HFFc6 (cell line): ENCODE measurements at places on chromosomes 4 and X. TPM values are rescaled to one million over a fixed set of nuclear protein-coding genes. Genes with fewer than 3 reads are reported as not detected.

Gene GPR119
- total RNA-seq = not detected in 3 replicates

Gene DDIT4L
- 0.34 and 2.7 TPM in 2 replicates for total RNA-seq

Gene GABRQ
- total RNA-seq = not detected in 3 replicates

Gene SOD3
- total RNA-seq = 13.9 to 19.0 TPM (median 18.0 TPM) in 3 replicates

Gene DMP1
- not detected in 3 replicates for total RNA-seq

Gene SLC2A9
- total RNA-seq = 1.3 to 1.6 TPM (median 1.5 TPM) in 3 replicates

Gene MSMO1
- 23.8 and 27.4 TPM in 2 replicates for total RNA-seq

Gene TKTL2
- not detected in 3 replicates for total RNA-seq

DNA sequence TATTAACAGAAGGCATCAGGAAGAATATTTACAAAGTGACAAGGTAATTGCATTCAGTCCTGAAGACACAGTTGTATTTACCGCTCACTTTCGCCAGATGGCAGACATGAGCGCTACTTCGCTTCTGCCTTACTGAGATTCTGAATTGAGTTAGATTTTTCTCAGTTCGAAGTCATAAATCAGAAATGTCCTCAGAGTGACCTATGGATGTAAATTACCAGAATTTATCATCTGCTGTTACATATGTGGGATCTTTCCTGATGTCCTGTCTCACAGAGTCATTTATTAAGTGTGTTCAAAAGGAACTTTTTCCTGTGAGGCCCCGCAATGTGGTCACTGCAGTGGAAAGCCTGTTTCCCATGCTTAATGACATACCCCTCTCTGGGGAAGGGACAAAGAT lies 97.3 kb upstream of the DCLK2 start:
- H3K4me3 ChIP-seq = no peak overlapping the region
- no peaks in the 10 kb centered on the region for H3K27me3 ChIP-seq
- peaks cover 30% of the 10 kb centered on the region for H3K4me1 ChIP-seq
- H3K27ac ChIP-seq = no peak overlapping the region
- DNase-seq = peak; percentile 39

GRCh38 chr4:154779362-154779947 lies 1.6 kb upstream of the RBM46 start:
- DNase-seq = peak; percentile 19
- H3K27ac ChIP-seq = no peak overlapping the region
- H3K27me3 ChIP-seq = no peaks in the 10 kb centered on the region; the same call in 1 of the 2 replicates
- H3K4me1 ChIP-seq = no peaks in the 10 kb centered on the region
- H3K36me3 ChIP-seq = no peaks in the 10 kb centered on the region

DNA sequence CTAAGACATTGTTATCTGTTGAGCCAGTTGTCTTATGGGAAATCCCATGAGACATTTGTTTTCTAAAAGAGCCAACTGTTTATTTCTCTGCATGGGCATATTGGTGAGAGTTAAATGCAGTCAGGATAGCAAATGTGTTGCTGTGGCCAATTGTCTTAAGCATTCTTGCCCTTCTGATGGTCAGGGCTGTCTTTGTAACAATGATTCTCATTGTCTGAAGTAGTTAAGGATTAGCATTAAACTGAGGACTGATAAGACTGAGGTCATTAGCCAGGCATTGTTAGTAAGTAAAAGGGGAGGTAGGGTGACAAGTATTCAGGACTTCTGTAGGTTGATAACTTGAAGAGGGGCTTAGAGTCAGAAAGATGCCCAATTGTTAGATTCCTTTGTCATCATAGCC lies 11.2 kb upstream of the MORF4L2 start:
- no peaks in the 10 kb centered on the region; the same call in none of the 2 replicates for H3K27me3 ChIP-seq
- no peak for DNase-seq
- H3K4me3 ChIP-seq = no peak overlapping the region
- no peaks in the 10 kb centered on the region for H3K4me1 ChIP-seq
- H3K36me3 ChIP-seq = peaks cover 4% of the 10 kb centered on the region

GRCh38 chr4:164591666-164592065 lies 162.3 kb upstream of the SMIM31 start:
- no peak overlapping the region for H3K27ac ChIP-seq
- H3K4me3 ChIP-seq = no peak overlapping the region
- no peaks in the 10 kb centered on the region for H3K36me3 ChIP-seq
- no peaks in the 10 kb centered on the region for H3K4me1 ChIP-seq

DNA sequence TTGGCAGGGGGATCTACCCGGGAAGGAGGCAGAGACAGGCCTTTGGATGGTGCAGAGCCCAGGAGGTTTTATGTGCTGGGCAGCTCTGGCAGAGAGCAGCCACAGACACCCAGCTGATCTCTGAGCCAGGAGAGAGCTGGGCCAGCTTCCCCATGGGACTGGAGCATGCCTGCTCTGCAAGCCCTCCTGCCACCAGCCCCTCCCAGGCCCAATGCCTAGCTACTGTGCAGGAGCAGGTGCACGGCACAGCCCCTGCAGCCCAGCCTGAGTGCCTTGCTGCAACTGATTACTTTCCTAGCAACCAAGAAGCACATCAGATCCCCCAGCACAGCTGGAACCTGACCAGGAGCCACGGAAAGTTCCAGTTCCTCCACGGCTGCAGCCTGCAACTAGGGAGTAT lies 57.8 kb upstream of the BEND2 start:
- no peak overlapping the region for H3K4me3 ChIP-seq
- no peaks in the 10 kb centered on the region; the same call in 1 of the 2 replicates for H3K36me3 ChIP-seq
- DNase-seq = no peak
- H3K27me3 ChIP-seq = no peaks in the 10 kb centered on the region

GRCh38 chrX:106437407-106437806 lies 174.4 kb upstream of the RADX start:
- no peak overlapping the region for H3K4me3 ChIP-seq
- no peak for DNase-seq
- H3K27me3 ChIP-seq = no peaks in the 10 kb centered on the region
- no peaks in the 10 kb centered on the region for H3K36me3 ChIP-seq
- H3K4me1 ChIP-seq = no peaks in the 10 kb centered on the region

GRCh38 chr4:181775298-181775697 lies 467.9 kb upstream of the TENM3 start:
- H3K27ac ChIP-seq = no peak overlapping the region
- DNase-seq = no peak
- no peak overlapping the region for H3K4me3 ChIP-seq

DNA sequence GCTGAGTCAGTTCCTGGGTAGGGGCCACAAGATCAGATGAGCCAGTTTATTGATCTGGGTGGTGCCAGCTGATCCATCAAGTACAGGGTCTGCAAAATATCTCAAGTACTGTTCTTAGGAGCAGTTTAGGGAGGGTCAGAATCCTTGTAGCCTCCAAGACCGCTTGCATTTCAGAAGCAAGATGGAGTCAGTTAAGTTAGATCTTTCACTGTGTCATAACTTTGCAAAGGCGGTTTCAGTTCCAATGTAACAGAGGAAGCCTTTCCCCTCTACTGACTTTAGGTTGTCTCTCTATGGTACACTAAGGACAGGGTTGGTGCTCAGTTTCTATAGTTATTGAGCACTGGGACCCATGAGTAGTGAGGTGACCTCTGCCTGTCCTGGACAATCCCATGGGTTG lies 127.3 kb upstream of the WDR1 start:
- H3K27me3 ChIP-seq = peaks cover 37% of the 10 kb centered on the region
- no peaks in the 10 kb centered on the region for H3K4me1 ChIP-seq
- no peak overlapping the region for H3K27ac ChIP-seq

DNA sequence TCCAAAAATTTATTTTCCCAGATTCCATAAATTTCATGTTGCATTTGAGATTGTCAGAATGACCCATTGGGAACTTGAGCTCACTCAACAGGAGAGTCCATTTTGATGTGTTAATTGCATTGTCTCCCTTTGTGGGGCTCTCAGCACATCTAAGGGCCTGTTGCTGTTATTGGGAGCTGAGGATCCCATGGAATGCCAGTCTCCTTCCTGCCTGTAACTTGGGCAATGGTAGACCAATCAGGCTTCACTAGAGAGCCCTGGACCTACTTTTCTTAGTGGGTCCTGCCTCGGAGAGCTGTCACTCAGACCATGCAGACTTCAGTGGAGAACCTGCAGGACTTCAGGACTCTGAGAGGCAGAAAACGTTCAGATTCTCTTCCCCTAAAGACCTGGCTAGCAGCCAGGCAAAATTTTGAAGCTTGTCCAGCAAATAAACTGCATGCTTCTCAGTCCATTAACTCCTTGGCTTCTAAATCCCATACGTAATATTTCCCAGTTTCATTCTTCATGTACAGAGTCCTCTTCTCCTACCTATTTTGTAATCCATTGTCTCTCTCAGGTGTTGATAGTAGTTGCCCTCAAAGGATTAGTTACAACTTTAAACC lies 25.1 kb downstream of the OCRL start:
- H3K27ac ChIP-seq = no peak overlapping the region
- no peaks in the 10 kb centered on the region; the same call in 1 of the 2 replicates for H3K27me3 ChIP-seq
- peaks cover 10% of the 10 kb centered on the region for H3K4me1 ChIP-seq
- peaks cover 27% of the 10 kb centered on the region for H3K36me3 ChIP-seq
- H3K4me3 ChIP-seq = no peak overlapping the region
- no peak for DNase-seq

DNA sequence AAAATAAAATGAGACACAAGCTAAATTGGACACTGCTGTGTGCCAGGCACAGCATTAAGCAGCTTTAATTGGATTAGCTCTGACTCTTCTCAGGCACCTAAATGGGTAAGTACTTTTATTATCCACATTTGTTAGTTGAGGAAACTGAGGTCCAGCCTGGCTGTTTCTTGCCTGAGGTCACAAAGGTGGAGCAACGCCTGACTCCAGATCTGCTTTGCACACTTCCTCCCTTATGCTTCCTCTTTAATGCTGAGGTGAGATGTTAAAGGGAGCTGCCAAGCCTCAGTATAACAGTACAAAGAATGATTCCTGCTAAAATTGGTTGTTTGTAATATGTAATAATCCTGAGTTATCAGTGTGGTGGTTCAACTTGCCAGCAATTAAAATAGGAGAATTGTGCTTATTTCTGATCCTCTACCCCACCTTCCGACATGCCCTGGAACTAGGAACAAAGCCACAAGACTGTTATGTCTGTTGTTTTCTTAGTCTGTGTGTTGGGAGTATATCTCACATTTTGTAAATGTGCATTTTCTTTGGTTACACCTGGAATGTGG lies 74.4 kb downstream of the AFF1 start:
- peaks cover 70% of the 10 kb centered on the region for H3K4me1 ChIP-seq
- DNase-seq = no peak
- H3K27me3 ChIP-seq = peaks cover 10% of the 10 kb centered on the region

DNA sequence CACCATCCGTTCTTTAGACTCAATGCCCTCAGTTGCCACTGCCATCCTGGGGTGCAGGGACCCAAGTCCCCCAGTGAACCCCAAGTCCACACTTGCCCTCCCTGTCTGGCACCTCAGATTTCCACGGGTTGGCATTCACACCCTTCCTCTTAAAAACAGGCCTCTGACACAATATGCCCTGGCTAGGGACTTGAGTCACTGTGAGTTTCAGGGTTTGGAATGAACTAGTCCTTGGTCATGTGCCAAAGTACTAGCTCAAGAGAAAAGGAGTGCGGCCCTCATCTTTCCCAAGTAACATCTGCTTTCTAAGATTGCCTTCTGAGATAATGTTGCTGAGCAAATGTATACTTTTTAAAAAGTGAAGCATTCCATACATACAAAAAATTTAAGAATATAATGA lies 134.0 kb downstream of the MID1 start:
- no peak overlapping the region for H3K4me3 ChIP-seq
- no peaks in the 10 kb centered on the region for H3K27me3 ChIP-seq
- peak; percentile 9 for DNase-seq
- peak overlapping the region; percentile 61 for H3K27ac ChIP-seq

- H3K27me3 ChIP-seq = no peaks in the 10 kb centered on the region
- no peak for DNase-seq
- H3K27ac ChIP-seq = no peak overlapping the region
- peaks cover 49% of the 10 kb centered on the region for H3K4me1 ChIP-seq
Measured at GRCh38 chr4:47465004-47465403, 1.5 kb upstream of the COMMD8 start.

- DNase-seq = no peak
- H3K4me3 ChIP-seq = no peak overlapping the region
- peaks cover under 1% of the 10 kb centered on the region; the same call in 1 of the 2 replicates for H3K27me3 ChIP-seq
Measured at GRCh38 chr4:174373821-174374220, 90.1 kb downstream of the CEP44 start.

GRCh38 chr4:100657187-100657586 lies 139.4 kb upstream of the EMCN start:
- H3K27me3 ChIP-seq = peaks cover under 1% of the 10 kb centered on the region; the same call in 1 of the 2 replicates
- H3K4me1 ChIP-seq = no peaks in the 10 kb centered on the region
- H3K36me3 ChIP-seq = no peaks in the 10 kb centered on the region
- H3K27ac ChIP-seq = no peak overlapping the region
- no peak for DNase-seq
- H3K4me3 ChIP-seq = no peak overlapping the region

- H3K4me3 ChIP-seq = no peak overlapping the region
- DNase-seq = no peak
- no peaks in the 10 kb centered on the region; the same call in 1 of the 2 replicates for H3K27me3 ChIP-seq
- no peaks in the 10 kb centered on the region for H3K4me1 ChIP-seq
- H3K27ac ChIP-seq = no peak overlapping the region
Measured at GRCh38 chrX:26445288-26445687, 229.3 kb downstream of the MAGEB5 start.

- H3K36me3 ChIP-seq = no peaks in the 10 kb centered on the region
- peak overlapping the region; percentile 15; the same call in 1 of the 2 replicates for H3K4me3 ChIP-seq
- DNase-seq = no peak
- H3K27ac ChIP-seq = peak overlapping the region; percentile 34; the same call in 1 of the 2 replicates
Measured at GRCh38 chr4:122755675-122756074, 23.2 kb downstream of the BBS12 start.

DNA sequence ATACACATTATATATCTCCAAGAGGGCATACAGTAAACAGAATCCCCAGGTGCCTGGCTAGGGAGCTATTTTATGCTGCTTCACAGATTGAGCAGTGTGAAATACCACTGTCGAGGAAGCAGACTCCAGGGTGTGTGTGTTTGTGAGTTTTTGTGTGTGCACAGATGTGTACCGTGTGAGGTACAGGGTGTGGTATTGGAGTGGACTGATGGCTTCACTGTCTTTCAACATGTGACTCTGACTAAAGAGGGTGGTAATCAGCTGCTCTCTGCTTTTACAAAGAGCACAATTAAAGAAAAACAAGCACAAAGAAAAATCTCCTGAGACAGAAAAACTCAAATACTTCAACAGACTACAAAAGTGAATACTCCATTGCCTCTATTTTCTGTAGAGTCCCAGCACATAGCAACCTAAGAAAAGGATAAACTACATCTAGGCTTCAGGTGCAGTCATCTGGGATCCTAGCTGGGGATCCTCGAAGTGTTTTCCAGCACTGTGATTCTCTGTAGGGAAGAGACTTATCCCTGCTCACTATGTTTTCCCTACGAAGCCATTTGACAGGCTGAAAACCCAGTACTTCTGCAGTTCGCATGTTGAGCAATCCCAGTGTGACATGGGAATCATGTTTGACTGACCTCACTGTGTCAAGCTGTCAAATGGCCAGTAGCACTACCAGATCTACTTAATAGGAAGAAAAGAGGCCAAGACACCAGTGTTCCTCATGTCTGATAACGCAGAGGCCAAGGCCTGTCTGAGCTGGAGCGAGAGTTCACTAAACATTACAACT lies 100.3 kb downstream of the CDS1 start:
- DNase-seq = no peak
- peaks cover 38% of the 10 kb centered on the region for H3K4me1 ChIP-seq
- no peaks in the 10 kb centered on the region; the same call in 1 of the 2 replicates for H3K27me3 ChIP-seq
- H3K4me3 ChIP-seq = no peak overlapping the region
- peaks cover 57% of the 10 kb centered on the region for H3K36me3 ChIP-seq

- H3K27me3 ChIP-seq = peaks cover 6% of the 10 kb centered on the region; the same call in 1 of the 2 replicates
- no peak overlapping the region for H3K4me3 ChIP-seq
- no peaks in the 10 kb centered on the region for H3K36me3 ChIP-seq
- no peak overlapping the region for H3K27ac ChIP-seq
Measured at GRCh38 chr4:54843946-54844345, 186.2 kb downstream of the KIT start.

- H3K36me3 ChIP-seq = no peaks in the 10 kb centered on the region
- DNase-seq = no peak
- no peak overlapping the region for H3K4me3 ChIP-seq
- H3K27me3 ChIP-seq = no peaks in the 10 kb centered on the region
Measured at GRCh38 chr4:149370002-149370401, 445.6 kb downstream of the IQCM start.

GRCh38 chrX:71081330-71082123 lies 13.4 kb upstream of the SNX12 start:
- no peak for DNase-seq
- no peaks in the 10 kb centered on the region for H3K36me3 ChIP-seq
- H3K4me1 ChIP-seq = peaks cover 10% of the 10 kb centered on the region; the same call in 1 of the 2 replicates
- H3K27ac ChIP-seq = no peak overlapping the region
